NCI-H2227 treated with DMSO at 0.1 percent for 48 hours (cell line): ENCODE measurements at places on chromosomes 11 and 22.

- DNase-seq, result no peak
These were observed 23.0 kb downstream of the KCNE3 start for GRCh38 chr11:74444173-74444826.

DNA sequence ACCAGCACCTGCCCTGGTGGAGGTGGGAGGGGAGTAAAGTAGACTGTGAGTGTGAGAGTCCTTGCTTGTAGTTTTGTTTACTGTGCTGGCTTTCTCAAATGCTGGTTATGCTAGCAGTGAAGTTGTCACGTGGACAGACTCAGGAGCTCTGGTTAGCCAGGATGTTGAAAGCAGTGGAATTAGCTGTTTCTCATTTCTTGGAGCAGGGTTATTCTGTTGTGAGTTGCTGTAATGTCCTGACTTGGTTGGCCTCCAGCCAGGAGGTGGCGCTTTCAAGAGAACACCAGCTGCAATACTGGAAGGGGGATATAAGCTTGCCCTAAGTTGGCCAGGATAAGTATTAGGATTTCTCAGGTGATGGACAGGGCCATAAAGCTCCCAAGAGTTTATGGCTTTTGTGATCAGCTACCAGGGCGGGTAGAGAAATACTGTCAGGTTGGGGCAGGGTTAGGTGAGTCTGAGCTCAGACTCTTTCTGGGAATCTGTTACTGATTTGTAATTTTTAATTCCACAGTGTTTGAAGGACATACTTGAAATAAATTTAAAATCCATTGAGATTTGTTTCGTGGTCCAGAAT is 13.7 kb downstream of the CYP2D6 start:
- no peak for DNase-seq

GRCh38 chr11:46020084-46020599 is 97.7 kb downstream of the LARGE2 start:
- no peak for DNase-seq

DNA sequence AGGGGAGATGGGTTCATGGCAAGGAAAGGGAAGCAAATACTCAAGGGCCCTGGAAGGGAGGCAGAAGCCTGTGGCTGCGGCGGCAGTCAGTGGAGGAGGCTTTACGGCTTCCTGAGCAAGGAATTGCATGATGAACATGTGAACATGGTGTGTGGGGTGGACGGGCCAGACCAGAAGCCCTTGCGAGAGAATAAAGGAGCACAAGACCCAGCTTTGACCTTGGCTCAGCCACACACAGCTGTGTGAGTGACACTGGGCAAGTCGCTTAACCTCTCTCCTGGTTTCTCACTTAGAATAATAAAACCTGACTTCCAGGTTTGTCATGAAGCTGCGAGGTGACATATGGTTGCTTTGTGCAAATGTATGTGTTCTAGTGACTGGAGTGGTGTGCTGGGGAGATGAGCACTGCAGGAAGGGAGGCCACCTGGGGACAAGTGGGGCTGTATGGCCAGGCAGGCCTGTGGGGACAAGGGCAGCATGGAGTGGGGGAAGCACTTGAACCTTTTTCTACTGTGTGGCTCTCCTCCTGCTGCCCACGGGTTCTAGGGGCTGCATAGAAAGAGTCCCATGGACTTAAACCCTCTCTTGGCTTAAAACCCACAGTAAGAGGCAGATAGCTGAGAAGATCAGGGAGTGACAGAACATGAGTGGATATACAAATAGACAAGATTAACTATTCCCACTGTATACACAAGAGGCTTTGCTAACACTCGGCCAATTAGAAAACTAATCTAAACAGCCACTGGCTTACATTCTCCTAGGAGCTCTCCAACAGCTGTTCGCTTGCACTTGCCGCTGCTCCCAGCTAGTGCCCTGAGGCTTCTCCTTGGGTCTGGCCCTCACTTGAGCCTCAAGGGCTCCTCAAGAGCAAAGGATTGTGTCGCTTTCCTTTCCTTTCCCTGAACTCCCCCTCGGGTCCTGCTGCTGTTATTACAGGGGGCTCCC is 67.3 kb upstream of the CDON start:
- DNase-seq, result no peak

- no peak for DNase-seq
These were observed 50.7 kb upstream of the TTC12 start for GRCh38 chr11:113263458-113264259.

- no peak for DNase-seq
These were observed 33.7 kb downstream of the DAGLA start for GRCh38 chr11:61713906-61714305.

DNA sequence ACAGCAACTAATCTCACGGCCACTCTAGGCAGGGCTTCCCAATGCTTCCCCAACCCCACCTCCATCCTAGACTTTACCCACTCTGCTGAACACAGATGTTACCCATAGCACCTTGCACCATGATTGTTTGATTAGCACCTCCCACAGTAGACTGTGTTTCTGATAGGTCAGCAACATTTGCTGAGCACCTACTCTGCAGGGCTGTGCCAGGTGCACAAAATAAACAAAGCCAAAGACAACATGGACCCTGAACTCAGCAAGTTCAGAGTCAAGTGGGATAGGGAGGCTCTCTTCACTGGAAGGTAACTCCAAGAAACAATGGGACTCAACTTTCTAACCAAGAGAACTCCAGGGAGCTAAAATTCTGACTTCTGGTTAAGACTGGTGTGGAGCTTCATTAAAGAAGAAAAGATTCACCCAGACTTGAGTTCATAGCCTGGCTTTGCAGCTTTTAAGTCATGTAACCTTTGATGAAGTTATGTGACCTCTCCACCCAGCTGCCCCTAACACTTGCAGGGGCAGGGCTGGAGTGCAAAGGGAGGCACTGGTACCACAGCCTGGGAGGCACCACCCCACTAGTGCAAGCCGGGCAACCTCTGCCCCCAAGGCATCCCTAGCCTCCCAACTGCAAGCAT is 6.7 kb upstream of the RTN4RL2 start:
- DNase-seq, result no peak

DNA sequence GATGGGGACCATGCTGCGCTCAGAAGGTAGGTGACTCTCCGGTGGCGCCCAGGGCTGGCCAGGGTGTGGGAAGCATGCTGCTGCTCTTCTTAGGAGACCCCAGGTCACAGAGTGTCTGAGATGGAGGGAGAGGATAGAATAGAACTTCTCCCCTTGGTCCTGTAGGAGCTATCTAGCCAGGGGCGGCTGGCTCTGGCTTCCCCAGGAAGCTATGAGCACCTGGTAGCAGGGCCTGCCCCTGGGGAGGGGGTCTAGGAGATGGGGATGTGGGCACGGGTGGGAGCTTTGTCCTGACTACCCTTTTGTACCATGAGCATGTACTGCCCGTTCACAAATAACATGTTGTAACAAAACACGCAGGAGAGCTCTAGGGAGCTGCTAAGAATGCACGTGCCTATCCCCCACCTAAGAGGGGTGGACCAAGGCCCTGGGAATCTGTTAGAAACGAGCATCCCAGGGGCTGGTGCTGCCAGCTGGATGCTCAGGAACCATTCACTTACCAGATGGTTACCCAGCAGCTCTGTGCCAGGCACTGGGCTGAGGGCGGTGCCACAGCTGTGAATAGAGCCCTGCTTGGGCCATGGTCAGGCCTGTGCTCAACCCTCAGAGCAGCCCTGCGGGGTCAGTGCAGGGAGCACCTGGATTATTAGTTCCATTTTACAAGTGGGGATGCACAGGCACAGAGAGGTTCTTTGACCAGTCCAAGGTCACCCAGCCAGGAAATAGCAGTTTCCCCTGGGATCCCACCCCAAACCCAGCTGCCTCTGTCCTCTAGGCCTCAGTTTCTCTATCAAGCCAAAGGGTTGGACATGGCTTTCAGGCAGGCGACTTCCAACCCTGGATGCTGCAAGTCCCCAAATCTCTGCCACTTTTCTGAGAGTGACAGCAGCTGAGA is 2.2 kb downstream of the SLC39A13 start:
- no peak for DNase-seq

DNA sequence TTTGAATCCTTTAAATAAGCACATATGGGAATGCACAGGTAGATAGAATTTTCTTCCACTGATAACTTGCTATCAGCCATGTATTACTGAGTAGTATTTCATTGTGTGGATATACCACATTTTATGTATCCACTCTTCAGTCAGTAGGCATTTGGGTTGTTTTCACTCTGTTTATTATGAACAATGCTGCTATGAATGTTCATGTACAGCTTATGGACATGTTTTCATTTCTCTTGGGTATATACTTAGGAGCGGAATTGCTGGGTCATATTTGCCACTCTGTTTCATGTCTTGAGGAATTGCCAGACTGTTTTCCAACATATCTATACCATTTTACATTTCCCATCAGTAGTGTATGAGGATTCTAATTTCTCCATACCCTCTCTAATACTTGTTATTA is 63.8 kb downstream of the ZNRF3 start:
- no peak for DNase-seq
